ENCODE measurements at places on chromosomes 4 and X.

DNA sequence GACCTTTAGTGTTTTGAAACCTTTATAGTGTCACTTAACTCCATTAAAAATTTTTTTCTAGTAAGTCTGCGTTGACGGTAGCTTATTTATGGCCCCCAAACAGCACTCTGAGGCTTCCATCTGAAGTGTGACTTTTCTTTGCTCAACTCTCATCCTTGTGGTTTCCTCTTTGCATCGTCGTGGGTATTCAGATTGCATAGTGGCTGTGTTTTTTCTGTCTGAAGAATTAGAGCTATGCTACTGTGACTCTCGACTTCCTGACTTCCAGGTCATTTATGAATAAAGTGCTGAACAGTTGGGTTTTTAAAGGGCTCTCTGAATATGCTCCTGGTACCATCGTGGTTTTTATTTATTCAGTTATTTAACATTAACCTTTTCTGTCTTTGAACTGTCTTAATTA, 44.9 kb downstream of the JADE1 start:
- DNase-seq: no peak

GRCh38 chrX:47878198-47878597, 41.5 kb downstream of the ZNF81 start:
- no peak for DNase-seq

DNA sequence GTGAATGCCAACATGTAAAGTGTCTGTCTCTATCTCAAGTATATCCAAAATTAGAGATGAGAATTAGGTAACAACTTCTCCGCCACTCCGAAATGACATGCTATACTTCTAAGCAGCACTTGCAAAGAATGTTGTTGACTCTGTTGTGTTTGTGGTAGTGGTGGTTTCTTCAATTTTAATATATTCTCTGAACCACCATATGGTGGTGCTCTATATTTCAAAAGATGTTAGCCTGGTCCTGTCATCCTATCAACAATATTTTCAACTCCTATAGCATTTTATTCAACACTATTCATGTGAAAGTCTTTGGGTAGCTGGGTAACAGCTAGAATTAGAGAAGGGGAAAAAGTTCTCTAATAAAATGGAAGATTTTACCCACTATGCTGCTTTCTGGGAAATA, 1622.8 kb upstream of the IGFBP7 start:
- no peak for DNase-seq

DNA sequence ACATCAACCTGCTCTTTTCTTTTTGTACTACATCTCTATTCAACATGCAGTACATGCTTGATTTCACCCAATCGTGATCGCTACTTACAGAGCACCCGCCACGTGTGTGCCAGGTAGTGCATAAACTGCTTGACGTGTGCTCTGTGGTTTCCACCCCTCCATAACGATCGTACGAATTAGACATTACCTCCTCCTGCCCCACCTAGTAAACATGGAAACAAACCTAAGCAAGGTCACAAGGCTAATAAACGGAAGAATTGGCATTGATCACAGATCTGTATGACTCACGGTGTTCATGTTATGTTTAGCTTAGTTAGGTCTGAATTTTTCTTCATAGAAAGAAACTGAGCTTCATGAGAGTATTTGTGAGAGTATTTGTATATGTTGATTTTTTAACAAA, 64.1 kb downstream of the STX18 start:
- no peak for DNase-seq

- peak; percentile 74 for DNase-seq
Measured at GRCh38 chrX:18983666-18984380, at the start of gene PHKA2. PHKA2 (minus strand) TSS chrX:18984114; CDS start chrX:18983932, 182 bp downstream.

DNA sequence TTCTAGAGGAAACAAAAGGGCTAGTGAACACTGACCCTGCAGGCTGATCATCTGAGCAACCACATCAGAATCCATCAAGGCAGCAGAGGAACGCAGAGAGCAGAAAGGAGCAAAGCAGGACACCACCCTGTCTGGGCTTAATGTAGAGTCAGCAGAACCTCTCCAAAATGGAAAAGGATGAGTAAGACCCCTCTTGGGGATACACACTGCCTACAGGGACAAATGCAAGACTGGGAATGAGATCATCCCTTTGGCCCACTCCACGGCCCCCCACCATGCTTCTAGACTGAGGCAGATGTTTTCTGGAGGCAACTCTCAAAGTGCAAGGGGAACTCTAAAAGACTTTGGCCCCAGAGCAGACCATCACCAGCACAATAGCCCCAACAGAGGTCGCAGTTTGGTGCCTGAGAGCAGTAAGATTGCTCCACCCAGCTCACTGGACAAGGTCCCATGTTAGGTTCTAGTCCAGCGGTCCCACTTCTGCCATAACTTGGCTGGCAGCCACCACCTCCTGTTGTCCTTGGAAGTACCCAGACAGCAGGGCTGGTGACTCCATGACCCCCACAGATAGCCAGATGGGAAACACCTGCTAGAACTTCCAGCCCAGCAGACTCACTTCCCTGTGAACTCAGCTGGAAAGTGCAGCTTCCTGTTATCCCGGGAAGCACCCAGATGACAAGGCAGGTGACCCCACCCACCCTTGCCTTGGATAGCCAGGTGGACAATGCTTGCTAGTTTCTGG, 372.7 kb downstream of the INPP4B start:
- DNase-seq: no peak

GRCh38 chrX:37472836-37473235, 98.6 kb upstream of the LANCL3 start:
- no peak for DNase-seq

- DNase-seq: no peak
Measured at GRCh38 chrX:68332201-68332731, 101.0 kb downstream of the OPHN1 start.

DNA sequence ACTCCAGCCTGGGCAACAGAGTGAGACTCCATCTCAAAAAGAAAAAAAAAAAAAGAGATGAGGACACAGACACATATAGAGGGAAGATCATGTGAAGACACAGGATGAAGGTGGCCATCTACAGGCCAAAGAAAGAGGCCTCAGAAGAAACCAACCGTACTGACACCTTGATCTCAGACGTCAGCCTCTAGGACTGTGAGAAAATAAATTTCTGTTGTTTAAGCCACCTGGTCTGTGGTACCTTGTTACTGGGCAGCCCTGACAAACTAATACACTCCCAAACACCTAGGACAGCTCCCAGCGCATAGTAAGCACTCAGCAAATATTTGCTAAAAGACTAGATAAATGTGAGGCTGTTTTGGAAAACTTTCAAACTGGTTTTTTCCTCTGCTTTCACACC, 59.2 kb upstream of the SMIM10 start:
- no peak for DNase-seq

DNA sequence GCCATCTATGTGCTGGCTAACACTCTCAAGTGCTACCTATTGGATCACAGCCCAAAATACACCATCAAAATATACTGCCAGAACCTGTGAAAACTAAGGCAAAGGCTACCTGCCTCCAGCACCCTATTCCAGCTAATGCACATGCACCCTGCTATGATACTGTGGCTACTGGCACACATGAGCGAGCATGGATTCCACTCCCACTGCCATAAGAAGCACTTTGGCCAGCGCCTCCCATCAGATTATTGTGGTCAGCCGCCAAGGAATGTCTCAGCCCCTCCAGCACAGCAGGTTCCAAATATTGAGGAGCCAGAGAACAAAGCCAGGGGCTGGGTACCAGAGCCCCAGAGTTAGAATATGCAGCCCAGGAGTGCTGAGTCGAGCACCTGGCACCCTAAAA, 32.5 kb upstream of the TMPRSS11F start:
- no peak for DNase-seq

- DNase-seq: no peak
Measured at GRCh38 chrX:34877436-34877835, 65.2 kb upstream of the FAM47B start.

GRCh38 chr4:67343199-67343598, 202.1 kb downstream of the CENPC start:
- DNase-seq: no peak

DNA sequence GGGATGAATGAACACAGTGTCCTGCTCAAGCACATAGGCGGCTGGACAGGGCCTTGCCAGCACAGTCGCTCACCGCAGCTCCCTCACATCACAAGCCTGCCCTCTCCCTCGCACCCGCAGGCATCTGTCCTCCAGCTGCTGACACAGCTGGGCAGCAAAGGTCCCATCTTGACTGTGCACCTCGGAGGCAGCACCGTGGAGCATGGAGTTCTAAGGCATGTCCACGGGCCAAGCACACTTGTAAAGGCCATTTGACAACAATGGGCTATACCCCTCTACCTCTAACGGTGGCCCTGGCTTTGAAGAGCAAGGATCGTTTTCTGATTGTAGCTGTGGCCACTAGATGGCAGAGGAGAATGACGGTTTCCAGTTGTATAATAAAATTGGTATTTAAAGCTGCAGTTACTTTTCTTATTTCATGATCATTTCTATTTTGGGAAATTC, 53.8 kb downstream of the APLN start:
- no peak for DNase-seq

GRCh38 chrX:19904778-19905367, 17.5 kb upstream of the SH3KBP1 start:
- no peak for DNase-seq

- no peak for DNase-seq
Measured at GRCh38 chr4:124061413-124061812, 651.1 kb downstream of the ANKRD50 start.

GRCh38 chr4:9979101-9979701, 42.1 kb downstream of the SLC2A9 start:
- no peak for DNase-seq

- DNase-seq: no peak
Measured at GRCh38 chr4:7472442-7473013, 37.8 kb upstream of the PSAPL1 start.

DNA sequence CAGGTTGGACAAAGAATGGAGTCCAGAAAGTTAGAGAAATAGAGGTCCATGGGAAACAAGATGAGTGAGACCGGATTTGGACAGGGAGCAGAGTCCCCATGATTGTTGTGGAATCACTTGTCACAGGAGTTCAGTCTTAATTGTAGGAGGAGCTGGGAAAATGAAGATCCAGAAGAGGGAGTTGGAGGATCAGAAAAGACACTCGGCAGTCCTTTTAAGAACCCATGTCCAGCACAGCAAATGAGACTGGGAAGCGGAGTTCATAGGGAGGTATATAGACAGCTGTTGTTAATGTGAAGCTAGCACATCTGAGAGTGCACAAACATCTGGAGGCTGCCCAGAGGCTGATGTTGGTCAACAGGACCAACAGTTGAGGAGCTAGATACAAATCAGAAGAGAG, 111.4 kb upstream of the RXFP1 start:
- DNase-seq: no peak

DNA sequence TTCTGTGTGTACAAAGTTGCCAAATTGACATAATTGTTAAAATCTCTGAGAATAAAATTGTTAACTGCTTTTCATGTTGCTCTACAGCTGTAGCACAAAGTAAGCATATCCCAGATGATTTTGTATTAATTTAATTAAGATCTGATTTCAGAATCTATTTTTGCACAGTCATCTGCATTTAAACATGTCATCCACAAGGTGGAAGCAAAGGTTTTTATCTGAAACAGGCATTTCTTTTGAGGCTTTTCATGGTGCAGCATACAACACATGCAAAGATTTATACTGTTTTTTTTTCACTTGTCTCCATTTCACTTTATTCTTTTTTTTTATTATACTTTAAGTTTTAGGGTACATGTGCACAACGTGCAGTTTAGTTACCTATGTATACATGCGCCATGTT, 51.2 kb downstream of the GC start:
- DNase-seq: no peak

DNA sequence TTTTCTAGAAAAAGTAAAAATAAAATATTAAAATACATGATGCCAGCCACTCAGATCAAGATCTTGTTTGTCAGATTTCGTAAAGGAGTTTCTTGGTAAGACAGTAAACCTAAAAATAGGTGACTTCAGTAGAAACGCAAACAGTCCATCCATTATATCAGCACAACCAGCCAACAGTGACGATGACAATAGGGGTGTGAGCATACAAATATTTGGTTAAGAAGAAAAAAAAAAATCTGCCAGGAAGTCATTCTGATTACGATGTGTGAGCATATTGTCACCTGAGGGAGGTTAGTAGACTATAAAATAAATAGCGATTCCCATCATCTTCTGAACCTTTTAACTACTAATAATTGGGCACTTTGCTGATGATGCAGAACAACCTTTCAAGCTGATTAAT, 37.6 kb downstream of the SLC7A11 start:
- DNase-seq: no peak

GRCh38 chrX:53605004-53605403, 81.5 kb downstream of the HUWE1 start:
- no peak for DNase-seq

DNA sequence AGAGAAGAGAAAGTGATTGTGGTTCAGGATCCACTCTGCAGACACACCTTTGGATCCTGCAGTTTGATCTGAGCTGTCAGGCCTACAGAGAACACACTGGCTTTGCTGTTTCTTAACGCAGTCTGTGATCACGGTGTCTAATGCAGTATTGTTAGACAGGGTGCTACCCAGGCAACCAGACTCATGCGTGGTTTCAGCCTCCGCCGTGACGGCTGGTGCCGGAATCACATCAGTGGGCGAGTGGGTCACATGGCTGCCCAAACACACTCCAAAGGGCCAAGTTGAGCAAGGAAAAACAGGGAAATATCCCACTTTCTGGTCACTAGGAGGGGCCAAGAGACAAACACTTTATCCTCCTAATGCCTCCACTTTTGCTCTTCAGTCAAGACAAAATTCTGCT, 27.5 kb downstream of the CCDC149 start:
- DNase-seq: no peak

DNA sequence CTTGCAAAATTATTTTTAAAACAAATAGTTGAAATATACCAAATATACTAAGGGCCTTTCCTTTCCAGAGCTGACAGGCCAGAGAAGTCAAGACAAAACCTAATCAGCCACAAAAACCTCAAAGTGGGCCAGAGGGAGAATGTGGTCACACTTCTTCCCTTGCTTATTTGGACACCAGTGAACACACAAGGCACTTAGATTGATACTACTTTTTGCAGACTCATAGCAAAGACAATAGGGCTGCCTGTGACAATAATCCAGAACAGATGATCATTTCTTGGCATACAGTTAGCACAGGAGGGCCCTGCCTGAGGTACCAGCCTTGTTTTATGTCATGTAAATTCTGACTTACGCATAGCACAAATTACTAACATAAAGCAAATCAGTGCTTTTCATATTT, 215.7 kb upstream of the NEIL3 start:
- no peak for DNase-seq

DNA sequence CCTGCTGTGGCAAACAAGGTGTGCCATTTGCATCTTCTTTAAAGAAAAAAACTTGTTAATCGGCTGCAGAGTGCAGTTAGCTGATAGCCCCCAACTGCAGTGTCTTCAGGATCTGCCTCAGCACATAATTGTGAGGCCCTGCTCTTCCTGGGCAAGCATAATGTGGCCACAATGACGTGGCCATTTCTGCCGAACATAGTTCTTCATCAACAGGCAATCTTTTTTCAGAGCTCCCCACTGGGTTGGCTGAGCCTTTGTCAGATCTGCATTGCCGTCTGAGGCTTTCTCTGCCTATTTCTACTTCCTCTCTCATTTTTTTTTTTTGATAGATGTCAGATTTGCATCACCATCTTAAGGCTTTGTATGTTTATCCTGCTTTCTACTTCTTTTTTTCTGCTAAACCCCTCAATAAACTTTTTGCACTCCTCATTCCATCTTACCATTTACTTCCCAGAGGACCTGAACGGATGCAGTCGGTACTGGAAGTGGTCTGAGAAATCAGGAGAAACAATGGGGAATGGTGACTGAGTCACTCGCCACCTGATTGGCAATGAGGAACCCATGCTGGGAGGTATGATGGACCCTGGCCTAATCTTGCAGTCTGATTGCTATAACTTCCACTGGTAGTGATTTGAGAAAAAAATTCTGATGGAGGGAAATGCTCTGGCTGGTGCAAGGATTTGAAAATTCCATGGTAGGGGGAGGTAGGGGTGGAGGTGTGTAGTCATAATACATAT, 21.2 kb upstream of the TAB3 start:
- DNase-seq: no peak

- no peak for DNase-seq
Measured at GRCh38 chrX:8245411-8245810, 74.3 kb upstream of the VCX2 start.

Measured in tibial artery (tissue), 4 donors.